Stimulated activated CD8-positive, alpha-beta memory T cell treated with anti-CD3 and anti-CD28 coated beads, Interleukin-15, amount 100 ng/mL, for 4 hours (primary cell): ENCODE measurements at places on chromosomes 4 and X.

DNA sequence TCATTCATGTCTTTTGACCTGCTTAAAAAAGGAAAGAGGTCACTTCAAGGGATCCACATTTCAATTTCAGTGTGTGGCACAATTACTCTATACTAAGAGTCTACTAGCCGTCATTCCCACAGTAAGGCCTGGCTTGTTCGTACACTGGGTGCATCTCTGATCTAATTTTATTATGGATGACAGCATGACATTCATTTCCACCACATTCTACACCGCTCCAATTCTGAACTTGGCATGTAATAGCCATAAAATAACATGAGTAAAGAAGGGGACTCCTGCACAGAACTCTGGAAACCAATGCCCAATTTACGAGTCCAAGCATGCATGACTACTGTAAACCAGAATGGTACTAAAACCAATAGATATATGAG, 51.1 kb downstream of the HAND2 start:
- no peak for DNase-seq

DNA sequence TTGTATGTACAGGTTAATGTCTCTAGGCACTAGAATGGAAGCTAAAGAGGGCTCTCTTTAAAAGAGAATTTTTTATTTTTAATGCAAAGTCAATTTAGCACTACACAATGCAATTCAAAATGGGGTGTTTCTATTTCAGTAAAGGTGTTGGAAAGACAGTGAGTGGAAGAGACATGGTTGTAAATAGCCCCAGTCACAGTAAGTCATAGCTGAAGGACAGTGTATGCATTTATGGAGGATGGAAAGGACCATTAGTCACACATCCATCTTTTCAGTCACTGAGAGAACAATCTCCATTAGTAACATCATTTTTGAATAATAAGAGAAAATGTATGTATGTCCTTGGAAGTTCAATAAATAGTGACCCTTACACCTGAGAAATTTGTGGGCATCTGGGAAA, 148.0 kb downstream of the PDHA2 start:
- no peak for DNase-seq

GRCh38 chr4:125049711-125050110, 265.0 kb upstream of the FAT4 start:
- no peak for DNase-seq

DNA sequence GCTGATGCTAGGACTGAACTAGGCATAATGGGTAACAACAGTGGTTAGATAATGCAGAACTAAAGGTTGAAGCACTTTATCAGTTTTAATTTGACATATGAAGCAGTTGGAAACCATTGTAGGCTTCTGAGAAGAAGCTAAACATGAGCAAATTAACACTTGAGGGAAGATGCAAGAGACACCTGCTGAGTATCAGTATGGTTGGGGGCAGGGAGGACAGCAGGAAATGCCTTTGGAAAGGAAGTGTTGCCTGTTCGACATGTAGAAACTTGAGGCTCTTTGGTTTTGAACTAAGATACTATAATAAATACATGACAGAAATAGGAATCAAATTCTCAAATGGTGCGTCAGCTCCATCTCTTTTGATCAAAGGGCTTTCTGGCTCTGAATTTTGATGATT, 115.6 kb downstream of the FHIP1A start:
- no peak for DNase-seq

DNA sequence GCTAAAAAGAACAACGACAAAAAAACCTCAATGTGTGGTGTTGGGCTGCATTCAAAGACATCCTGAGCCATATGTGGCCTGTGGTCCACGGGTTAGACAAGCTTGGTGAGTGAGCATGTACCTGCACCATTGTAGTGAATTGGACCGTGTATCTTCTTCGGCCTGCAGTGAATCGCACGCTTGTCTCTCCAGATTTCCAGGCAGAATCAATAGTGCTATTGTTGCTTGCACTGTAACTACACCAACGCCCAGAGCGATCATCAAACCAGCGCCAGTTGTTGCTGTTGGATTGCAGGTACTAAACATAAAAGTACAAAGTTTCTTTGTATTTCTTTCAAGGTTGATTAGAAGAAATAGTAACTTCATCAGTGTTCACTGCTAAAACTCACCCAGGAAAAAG, 101.6 kb downstream of the HUWE1 start:
- DNase-seq: no peak

DNA sequence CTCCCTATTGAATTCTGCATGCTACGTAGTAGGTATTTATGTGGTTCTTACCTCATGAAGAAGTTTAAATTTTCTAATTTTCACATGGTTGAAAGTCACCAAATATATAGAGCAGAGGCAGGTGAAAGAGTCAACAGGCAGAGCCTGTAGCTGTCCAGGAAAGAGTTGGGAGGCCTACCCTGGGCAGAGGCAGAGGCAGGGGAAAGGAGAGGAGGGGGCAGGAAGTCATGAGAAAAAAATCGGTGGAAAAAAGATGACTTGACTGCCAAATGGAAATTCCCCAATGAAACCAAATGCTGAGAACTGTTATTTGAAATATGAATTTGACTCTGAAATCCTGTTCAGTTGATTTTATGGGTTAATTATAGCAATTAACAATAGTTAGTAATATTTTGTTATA, 23.1 kb upstream of the GPR34 start:
- DNase-seq: no peak
